ENCODE measurements at places on chromosomes 2 and 18.

- DNase-seq: peak; percentile 14
Measured at GRCh38 chr2:64699712-64700111, 46.0 kb upstream of the SERTAD2 start.

DNA sequence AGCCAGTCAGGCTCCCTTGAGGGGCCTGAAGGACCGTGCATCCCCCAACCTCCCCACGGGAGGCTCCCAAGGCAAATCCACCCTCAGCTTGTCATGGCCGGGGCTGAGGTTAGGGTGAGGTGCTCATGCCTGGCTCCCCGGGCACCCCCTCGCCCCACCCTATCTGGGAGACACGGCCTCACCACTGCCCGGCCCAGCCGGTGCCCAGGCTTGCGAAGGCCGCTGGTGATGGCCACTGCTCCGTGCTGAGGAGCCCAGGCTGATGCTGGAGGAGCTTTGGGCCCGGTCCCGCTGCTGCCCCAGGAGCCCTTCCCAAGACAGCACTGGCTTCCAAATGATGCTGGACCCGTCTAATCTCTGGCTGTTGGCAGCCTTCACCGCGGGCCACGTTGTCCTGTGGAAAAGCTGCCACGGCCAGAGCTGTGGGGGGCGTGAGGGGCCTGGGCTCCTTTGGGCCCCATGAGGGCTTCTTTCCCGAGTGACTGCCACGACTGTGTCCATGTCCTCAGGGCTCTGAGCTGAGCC lies 135.7 kb upstream of the CTDP1 start:
- DNase-seq: no peak

DNA sequence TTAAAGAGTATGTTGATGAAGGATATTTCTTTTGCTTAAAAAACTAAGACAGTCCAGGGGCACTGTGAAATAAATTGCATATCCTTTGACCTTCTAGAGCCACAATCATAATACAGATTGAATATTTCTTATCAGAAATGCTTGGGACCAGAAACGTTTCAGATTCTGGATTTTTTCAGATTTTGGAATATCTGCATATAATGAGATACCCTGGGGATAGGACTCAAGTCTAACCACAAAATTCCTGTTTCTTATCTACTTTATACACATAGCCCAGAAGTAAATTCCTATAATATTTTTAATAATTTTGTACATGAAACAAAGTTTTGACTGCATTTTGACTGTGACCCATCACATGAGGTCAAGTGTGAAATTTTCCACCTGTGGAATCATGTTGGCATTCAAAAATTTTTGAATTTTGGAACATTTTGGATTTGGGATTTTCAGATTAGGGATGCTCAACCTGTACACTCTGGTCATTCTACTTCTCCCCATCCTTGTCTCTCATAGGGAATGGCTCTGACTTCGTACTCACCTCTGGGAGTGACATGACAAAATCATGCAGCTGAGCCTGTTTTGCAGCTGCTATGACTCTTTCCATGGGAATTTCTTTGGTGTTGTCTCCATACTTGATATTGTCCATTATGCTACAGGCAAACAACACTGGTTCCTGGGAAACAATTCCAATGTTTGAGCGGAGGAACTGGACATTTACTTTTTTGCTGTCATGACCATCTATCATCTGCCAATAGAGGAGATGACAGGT lies 25.7 kb downstream of the G6PC2 start:
- DNase-seq: no peak

DNA sequence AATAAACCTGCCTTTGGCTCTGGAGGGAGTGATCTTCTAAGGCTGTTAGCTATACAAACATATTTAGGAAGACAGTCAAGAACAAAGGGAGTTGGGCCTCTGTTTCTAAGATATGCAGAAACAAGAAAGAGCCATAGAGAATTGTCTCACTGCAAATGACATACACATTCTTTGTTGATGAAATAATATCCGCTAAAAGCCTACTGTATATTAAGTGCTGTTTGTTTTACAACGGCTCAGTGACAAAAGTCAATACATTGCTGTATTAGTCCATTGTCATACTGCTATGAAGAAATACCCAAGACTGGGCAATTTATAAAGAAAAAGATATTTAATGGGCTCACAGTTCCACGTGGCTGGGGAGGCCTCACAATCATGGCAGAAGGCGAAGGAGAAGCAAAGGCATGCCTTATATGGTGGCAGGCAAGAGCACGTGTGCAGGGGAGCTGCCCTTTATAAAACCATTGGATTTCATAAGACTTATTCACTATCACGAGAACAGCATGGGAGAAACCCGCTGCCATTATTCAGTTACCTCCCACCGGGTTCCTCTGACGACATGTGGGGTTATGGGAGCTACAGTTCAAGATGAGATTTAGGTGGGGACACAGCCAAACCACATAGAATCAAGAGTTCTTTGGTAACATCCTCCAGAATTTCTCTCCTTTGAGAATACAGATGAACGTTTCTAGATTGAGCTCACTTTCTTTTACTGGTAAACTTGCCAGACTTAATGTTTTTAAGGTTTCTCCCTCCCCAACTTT lies 157.8 kb downstream of the PIK3C3 start:
- no peak for DNase-seq

Data from stimulated activated CD8-positive, alpha-beta memory T cell treated with anti-CD3 and anti-CD28 coated beads, Interleukin-15, amount 100 ng/mL, for 48 hours (primary cell).